ENCODE measurements at places on chromosomes 7 and 10. TPM values are rescaled to one million over a fixed set of nuclear protein-coding genes. Genes with fewer than 3 reads are reported as not detected.

GRCh38 chr7:45701701-45702510 lies 127.7 kb downstream of the ADCY1 start:
- no peak for DNase-seq

DNA sequence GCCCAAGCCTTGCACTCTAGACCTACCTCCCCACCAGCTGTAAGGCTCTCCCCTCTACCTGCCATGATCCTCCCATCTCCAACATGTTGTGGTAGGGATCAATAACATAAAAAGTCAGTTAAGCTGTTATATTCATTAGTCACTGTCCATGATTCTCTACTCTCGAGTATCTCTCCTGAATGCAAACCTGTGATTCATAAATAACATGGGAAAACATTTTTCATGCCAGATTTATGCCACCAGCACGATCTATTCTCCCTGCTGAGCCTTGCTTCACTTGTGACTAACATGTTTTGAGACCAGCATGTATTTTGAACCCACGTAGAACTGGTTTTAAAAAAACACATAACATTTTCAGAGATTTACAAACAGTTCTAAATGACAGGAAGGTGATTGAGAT lies 30.3 kb downstream of the TMEM168 start:
- DNase-seq = no peak

DNA sequence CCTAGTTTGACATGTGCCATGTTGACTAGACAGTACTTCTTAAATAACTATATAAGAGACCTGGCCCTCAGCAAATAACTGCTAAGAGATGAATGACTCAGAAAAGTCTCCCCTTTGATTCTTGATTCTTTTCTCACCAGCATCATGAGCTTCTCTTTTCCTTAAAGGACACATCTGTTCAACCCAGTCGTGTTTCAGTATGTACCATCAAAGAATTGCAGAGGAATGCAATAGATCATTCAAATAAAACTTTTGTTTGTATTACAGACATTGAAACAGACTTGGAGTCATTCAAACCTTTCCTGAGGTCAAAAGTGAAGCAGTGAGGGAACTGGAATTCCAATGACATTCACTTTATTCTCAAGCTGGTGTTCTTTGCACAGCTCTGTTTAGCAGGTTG lies 598.3 kb upstream of the GHITM start:
- DNase-seq = no peak

DNA sequence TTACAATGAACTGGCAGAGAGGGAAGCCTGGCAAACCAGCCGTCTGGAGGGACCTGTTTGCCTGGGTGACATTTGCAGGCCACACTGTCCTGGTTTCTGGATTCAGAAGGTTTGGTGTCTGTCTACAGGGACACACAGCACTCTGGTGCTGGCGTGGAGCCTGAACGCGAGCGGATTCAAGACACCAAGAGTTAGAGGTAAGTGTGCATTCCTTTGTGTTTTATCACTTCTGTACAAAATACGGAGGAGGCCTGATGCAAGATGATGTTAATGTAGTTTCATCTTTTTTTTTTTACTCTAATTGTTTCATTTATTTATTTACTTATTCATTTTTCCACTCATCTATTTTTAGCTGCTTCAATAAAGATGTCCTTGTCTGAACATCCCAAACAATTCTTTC lies 485.3 kb upstream of the ADARB2 start:
- DNase-seq = no peak

HOXA7 gene
- total RNA-seq = 12.8 TPM

PTPRE gene
- total RNA-seq = 1.4 TPM

KIAA1217 gene
- total RNA-seq = 155 TPM
